Upper lobe of right lung (tissue), 1 donor: ENCODE measurements at places on chromosomes 2 and 18. TPM values are rescaled to one million over a fixed set of nuclear protein-coding genes. Genes with fewer than 3 reads are reported as not detected.

GRCh38 chr18:47968721-47969120 is 38.3 kb upstream of the SMAD2 start:
- no peaks in the 10 kb centered on the region for H3K36me3 ChIP-seq
- peaks cover 4% of the 10 kb centered on the region for H3K27me3 ChIP-seq
- no peak overlapping the region for H3K4me3 ChIP-seq
- no peak overlapping the region for H3K27ac ChIP-seq

GRCh38 chr2:72173640-72174321 is 26.1 kb upstream of the CYP26B1 start:
- no peaks in the 10 kb centered on the region for H3K4me1 ChIP-seq
- peaks cover 8% of the 10 kb centered on the region for H3K36me3 ChIP-seq
- H3K27ac ChIP-seq = no peak overlapping the region
- H3K27me3 ChIP-seq = no peaks in the 10 kb centered on the region
- DNase-seq = no peak
- H3K4me3 ChIP-seq = no peak overlapping the region

Gene SCLY
- total RNA-seq = 13.0 TPM

Gene ABCG5
- total RNA-seq = not detected

DNA sequence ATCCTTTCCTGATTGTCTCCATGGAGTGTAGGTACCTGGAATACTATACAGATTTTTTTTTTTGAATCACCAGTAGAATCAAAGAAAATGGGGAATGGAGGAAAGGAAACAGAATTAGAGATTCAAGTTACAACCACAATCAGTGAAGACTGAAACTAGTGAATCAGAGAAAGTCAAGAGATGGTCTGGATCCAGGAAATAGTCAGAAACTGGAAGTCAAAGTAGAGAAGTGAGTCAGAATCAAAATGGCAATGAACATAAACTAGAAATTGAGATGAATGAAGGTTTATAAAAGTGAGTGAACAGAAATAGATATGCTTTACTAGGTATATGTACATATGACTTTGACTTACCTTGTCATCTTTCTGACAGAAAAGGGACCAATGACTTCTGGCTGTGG is 579.0 kb downstream of the PLCL1 start:
- H3K27me3 ChIP-seq = no peaks in the 10 kb centered on the region
- DNase-seq = no peak
- no peaks in the 10 kb centered on the region for H3K36me3 ChIP-seq
- no peaks in the 10 kb centered on the region for H3K4me1 ChIP-seq
- H3K4me3 ChIP-seq = no peak overlapping the region
- H3K27ac ChIP-seq = no peak overlapping the region

GRCh38 chr18:48902023-48902855 is 48.5 kb downstream of the SMAD7 start:
- peaks cover 24% of the 10 kb centered on the region for H3K4me1 ChIP-seq
- DNase-seq = peak; percentile 92
- no peaks in the 10 kb centered on the region for H3K36me3 ChIP-seq
- no peaks in the 10 kb centered on the region for H3K27me3 ChIP-seq
- no peak overlapping the region for H3K4me3 ChIP-seq
- peak overlapping the region; percentile 76 for H3K27ac ChIP-seq

DNA sequence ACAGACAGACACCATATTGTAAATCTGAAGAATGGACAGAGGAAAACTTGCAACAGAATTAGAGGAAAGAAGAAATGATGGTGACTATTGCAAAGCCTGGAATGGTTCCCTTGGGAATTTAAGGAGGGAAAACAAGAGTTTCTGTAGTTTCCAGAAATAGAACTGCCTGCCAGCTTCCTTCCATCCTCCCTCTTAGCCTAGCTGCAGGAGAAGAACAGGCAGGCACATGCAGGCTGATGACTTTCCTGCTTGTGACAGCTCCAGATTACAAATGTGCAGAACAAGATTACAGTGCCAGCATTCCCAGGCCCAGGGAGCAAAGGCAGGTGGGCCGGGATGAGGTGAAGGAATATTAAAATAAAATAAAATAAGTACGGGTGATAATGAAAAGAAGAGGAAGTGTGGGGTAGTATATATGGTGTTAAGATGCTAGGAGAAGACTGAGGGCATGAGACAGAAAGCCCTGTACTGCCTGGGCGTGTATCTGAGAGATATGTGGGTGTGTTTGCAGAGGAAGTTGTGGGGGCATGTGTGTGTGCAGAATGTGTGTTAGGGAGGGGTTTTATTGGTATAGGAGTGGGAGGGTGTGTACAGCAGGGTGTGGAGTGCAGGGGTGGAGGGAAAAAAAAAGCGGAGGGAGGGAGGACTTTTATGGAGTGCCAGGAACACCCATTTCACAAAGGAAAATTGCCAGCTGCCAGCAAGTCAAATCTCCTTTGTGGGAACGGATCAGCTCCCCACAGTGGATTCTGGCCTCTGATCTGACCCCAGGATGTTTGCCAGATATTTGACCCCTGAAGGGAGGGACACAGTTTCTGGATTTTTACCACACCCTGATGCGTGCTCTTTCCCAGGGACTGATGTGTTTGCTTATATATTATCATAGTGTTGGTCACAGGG is 43.9 kb upstream of the NEMP2 start:
- DNase-seq = no peak
- no peak overlapping the region for H3K4me3 ChIP-seq
- peaks cover 11% of the 10 kb centered on the region for H3K4me1 ChIP-seq
- no peaks in the 10 kb centered on the region for H3K36me3 ChIP-seq

Gene GPR17
- 0.49 TPM for total RNA-seq

GRCh38 chr18:1481577-1481976 is 576.9 kb downstream of the ADCYAP1 start:
- H3K4me3 ChIP-seq = no peak overlapping the region
- no peaks in the 10 kb centered on the region for H3K27me3 ChIP-seq
- H3K36me3 ChIP-seq = no peaks in the 10 kb centered on the region
- no peak overlapping the region for H3K27ac ChIP-seq

DNA sequence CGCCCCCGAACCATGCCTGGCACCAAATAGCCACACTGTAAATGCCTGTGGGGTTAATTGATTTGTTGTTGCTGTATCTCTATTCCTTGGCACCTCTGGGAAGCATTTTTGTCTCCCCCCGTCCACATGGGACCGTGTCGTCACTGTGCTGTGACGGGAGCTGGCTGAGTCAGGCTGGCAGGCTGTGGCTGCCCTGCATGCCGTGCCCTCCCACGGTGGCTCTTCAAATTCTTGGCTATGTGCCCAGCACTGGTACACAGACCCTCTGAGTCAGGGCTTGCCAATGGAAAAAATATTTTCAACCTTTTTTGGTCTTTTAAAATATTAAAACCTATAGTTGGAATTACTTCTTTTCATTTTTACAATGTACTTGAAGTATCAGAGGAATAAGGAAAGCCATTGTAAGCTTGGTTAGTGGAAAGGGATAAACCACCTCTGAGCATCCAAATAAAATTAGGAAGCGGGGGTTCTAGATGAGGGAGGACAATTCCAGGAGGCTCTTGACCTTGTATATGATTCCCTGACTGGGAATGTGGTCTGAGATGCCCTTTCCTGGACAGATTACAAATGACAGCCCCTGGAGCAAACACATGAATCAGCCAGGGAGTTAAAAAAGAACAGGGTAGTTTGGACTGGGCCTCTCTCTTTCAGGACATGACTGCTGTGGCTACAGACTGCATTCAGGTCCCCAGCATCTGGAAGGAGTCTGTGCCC is 59.4 kb downstream of the DGKD start:
- DNase-seq = peak; percentile 87
- no peaks in the 10 kb centered on the region for H3K27me3 ChIP-seq
- H3K4me1 ChIP-seq = peaks cover 41% of the 10 kb centered on the region
- no peaks in the 10 kb centered on the region for H3K36me3 ChIP-seq
- no peak overlapping the region for H3K4me3 ChIP-seq

Gene ALK
- total RNA-seq = not detected

DNA sequence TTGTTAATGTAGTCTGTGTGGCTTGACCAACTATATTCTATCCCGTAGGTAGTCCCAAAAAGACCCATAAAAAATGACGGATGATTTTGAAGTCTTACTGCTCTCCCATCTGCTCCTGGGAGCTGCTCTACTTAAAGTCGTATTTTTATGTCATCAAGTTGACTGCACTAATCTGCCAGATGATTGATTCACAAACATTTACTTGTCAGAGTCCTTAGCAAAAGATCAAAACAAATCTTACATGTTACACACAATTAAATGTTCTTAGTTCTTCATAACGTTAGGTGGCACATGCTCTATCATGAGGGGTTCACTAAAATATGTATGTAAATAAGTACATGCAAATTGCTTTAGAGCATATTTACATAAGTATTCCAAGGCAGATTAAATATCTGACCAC is 498.3 kb upstream of the LRRTM4 start:
- no peak overlapping the region for H3K27ac ChIP-seq
- DNase-seq = no peak
- no peaks in the 10 kb centered on the region for H3K27me3 ChIP-seq
- H3K4me1 ChIP-seq = no peaks in the 10 kb centered on the region
- H3K36me3 ChIP-seq = no peaks in the 10 kb centered on the region

Gene SUCLG1
- 52.7 TPM for total RNA-seq
